Fibroblast of skin of scalp (primary cell): ENCODE measurements at places on chromosomes 3 and 15.

DNA sequence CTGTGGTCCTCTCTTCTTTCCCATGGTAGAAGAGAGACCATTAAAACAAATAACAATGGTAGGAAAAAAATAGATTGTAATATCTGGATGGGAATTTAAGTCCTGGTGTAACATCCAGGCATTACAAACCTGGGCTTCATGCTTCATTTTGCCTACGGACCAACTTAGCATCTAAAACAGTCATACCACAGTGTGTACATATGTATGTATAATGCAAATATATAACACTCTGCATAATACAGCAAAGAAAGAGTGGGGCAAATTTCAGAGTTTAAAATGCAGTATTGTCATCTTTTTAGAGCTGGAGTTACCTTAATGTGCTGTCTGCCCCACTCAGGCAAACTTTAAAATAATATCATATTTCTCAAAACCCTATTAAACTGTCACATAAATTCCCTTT, 298.2 kb downstream of the AGBL1 start:
- no peak for DNase-seq

GRCh38 chr3:119613201-119613600, 15.5 kb downstream of the PLA1A start:
- no peak for DNase-seq

DNA sequence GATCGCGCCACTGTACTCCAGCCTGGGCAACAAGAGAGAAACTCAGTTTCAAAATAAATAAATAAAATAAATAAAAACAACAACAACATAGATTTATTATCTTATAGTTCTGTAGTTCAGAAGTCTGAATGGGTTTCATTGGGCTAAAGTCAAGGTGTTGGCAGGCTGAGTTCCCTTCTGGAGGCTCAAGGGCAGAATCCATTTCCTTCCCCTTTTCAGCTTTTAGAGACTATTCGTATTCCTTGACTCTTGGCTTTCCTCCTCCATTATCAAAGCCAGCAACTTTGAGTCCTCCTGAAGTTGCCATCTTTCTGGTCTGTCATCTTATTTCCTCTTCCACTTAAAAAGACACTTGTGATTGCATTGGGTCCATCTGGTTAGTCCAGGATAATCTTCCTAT, 12.1 kb downstream of the BLM start:
- DNase-seq = no peak

DNA sequence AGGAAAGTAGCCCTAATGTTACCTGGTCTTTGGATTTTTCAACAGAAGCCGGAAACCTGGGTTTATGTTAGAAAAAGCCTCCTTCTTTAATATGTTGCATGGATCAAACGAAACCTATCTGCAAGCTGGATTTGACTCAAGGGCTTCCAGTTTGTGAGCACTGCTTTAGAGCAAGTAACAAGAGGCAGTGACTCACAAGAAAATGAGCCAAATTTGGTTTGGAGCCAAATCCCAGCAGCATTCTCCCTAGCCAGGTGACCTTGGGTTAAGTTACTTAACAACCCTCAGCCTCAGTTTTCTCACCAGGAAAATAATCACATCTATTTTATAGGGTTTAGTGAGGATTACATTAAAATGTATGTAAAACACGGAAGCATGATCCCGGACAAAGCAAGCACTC, 215.2 kb upstream of the PRICKLE2 start:
- DNase-seq = peak; percentile 69

GRCh38 chr3:54875596-54876268, 52.1 kb downstream of the LRTM1 start:
- DNase-seq = no peak

- DNase-seq = no peak
Measured at GRCh38 chr3:58743296-58743695, 76.7 kb upstream of the FAM3D start.

DNA sequence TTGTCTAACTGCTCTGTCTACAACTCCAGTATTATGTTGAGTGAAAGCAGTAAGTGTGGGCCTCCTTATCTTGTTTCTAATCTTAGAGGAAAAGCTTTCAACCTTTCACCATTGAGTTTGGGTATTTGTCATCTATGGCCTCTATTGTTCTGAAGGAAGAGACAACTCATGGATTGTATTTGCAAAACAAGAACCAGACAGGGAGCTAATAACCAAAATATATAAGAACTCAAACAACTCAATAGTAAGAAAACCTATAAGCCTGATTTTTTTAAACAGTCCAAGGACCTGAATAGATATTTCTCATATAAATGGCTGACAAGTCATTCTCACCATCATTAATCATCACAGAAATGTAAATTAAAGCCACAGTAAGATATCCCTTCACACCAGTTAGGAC, 113.0 kb downstream of the TAFA4 start:
- DNase-seq = no peak
